CMK (cell line): ENCODE measurements at places on chromosomes 2 and 18.

DNA sequence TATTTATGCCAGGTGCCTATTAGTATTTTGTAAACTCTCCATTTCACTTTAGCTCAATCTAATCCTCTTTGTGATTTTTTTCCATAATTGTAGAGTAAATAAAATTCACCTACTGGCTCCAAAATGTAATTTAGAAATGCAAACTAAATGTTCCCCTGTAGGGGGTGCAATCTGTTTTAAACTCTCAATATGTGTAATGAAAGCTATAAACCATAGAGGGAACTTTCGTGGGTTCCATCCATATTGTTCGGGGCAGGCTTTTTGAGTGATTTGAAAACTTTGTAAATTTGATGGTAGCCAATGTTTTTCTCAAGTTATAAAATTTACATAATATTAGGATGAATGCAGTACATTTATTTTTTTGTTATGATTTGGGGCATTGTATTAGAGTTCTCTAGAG is 49.4 kb downstream of the TSPYL6 start:
- DNase-seq, result no peak

DNA sequence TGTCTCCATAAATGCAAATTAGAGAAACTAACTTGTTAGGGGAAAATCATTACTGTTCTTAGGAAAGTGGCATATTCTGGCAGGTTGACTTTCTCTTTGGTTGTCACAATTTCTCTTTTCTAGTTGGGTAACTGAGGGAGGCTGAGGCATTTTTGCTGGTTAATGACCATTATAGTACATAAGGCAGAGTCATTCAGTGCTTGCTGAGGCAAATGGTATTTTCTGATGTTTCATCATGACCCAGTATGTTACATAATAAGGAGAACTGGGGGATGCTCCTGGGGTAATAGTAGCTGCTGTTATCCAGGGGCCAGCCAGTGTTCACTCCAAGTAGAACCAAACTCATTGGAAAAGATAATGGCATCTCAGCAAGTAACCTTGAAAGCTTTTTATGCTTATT is 62.3 kb downstream of the ITGA6 start:
- DNase-seq, result no peak

GRCh38 chr18:28494151-28494550 is 317.2 kb upstream of the CDH2 start:
- no peak for DNase-seq

DNA sequence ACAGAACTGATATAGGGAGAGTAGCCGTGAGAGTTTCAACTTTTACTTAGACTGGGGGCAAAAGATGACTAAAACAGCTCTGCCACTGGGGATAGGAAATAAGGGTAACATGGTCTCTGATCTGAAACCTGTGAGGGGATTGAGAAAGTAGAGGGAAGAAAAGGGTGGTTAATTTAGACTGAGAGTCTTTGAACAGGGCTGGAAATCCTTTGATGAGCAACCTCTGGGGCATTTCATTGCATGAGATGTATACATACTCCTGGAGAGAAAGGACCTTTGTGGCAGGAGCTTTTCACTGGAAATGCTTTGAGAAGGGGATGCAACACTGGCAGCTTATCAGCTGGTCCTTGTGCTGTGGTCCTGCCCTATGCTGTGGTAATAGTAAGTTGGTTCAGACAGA is 9.4 kb downstream of the GALNT1 start:
- DNase-seq, result no peak

GRCh38 chr2:241125626-241126025 is 23.5 kb upstream of the MTERF4 start:
- DNase-seq, result no peak

- DNase-seq, result no peak
Observed at GRCh38 chr2:193783681-193784080, 1588.9 kb upstream of the TMEFF2 start.

GRCh38 chr2:159446201-159446600 is 159.7 kb upstream of the WDSUB1 start:
- DNase-seq, result no peak

- no peak for DNase-seq
Observed at GRCh38 chr2:85704038-85704437, 9.9 kb downstream of the GNLY start.

DNA sequence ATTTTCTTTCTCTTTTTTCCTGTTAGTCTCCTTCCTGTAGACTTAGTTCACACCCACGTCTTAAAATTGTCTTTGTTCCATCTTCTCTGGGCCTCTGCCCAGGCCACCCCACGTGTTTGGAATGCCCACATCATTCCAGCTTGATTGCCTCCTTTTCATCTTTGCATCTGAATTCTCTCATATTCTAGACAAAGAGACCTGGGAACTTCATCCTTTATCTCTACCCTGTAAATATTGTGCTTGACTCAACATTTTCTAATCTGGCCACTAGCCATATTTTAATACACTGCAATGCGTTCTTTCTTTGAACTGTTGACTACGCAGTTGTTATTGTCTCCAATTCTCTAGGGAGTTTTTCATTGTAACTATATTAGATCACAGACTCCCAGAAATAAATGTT is 187.5 kb upstream of the NRXN1 start:
- DNase-seq, result no peak

DNA sequence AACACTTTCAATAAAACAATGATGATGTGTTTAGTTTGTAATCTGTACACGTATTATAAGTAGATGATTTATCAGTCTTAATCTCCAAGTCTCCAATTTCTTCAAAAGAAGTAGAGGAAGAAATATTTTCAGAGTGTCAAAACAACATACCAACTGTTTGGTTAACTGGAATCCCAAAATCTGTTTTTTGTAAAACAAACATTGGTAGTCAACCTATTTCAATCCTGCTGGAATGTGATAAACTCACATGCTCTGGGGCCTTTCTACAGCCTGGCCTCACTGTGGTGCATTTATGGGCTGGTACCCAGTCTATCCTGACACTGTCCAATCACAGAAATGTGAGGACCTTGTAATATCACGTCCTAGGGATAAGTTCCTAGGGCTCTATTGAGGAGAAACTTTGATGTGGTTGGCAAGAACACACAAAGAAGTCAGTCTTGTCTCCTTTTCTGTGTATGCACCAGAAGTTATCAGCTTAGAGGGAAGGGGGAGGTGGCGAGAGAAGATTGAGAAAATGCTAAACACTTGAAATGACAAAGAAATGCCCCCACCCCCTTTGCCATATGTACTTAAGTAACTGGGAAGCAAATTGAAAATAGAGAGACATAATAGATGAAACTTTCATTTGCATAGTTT is 47.2 kb downstream of the PRKRA start:
- DNase-seq, result no peak

DNA sequence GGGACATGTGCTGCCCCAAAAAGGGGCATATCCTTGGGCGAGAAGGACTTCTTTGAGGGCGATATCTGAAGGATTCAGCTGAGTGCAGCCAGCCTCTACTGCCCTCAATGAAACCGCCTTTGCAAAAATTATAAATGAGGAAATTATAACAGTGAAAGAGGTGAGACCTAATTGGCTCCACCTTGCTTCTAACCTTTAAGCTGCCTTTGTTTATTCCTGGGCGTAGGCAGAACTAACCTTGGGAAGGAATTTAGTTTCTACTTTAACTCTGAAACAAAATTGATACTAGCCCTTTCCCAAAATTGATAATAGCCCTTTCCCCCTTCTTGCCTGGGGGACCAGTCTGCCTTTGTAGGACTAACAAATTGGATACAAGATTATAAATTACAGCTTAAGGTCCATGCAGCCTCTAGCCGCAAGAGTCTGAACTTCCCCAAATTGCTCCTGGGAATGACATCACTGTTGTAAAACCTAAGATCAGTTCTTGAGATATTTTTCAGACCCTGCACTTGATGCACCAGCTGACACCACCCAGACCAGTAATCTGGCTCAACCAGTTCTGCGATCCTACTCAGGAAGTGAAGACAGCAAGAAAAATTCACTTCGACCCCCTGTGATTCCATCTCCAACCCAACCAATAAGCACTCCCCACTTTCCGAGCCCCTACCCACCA is 36.0 kb upstream of the ASAP2 start:
- no peak for DNase-seq

DNA sequence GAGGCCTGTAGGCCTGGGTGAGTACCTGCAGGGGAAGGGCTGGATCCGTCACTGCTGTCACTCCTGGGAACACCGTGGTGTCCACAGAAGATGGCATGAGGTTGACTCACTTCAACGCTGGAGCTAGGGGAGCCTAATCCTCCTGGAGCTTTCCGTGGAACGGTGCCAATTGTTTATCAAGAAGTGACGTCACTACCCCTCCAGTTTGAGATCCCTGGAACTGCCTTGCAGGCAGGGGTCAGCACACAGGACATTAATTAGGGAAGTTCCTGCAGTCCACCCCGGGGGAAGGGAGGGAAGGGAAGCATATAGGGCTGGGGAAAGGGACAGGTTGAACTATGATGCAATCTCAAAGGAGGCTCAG is 408.6 kb downstream of the GALR1 start:
- no peak for DNase-seq
